ENCODE measurements at places on chromosomes 7 and 10.
A peak's percentile ranks its signal among the peaks of the same experiment; 100 is the strongest.

DNA sequence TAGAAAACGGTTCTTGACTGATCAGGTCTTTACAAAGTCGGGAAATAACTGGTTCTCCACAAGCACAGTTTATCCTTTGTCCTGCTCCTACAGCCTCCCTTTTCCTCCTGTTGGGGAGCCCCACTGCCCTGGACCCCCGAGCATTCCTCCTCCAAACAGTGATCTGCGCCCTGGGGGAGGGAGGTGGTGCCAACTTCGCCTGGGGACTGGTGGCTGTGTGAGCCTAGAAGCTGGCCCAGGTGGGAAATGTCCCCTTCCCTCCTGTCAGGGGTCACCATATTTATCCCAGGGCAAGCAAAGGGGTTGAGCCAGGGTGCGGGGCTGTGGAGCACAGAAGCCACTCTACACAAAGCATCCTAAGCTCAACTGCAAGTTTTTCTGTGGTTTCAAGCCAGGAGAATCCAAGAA lies 5.2 kb downstream of the HMX3 start:
- DNase-seq = no peak

DNA sequence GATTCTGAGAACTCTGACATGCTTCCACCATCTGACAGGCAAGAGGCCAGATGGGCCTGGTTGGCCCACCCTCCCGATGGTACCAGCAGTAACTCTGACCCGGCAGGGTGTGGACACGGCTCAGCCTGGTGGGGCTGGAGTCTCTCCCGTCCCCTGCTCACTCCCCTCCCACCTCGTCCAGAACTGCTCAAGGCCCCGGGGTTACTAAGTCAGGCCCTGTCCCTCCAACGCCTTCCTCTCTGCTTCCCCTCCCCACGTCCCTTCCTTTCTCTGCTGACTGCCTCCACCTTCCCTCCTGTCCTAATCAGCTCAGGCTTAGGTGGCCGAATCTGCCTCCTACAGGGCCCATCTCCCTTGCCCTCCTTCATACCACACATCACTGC lies 12.5 kb downstream of the CALML5 start:
- DNase-seq = no peak

GRCh38 chr7:28435732-28436378 lies 23.5 kb downstream of the CREB5 start:
- DNase-seq = no peak

DNA sequence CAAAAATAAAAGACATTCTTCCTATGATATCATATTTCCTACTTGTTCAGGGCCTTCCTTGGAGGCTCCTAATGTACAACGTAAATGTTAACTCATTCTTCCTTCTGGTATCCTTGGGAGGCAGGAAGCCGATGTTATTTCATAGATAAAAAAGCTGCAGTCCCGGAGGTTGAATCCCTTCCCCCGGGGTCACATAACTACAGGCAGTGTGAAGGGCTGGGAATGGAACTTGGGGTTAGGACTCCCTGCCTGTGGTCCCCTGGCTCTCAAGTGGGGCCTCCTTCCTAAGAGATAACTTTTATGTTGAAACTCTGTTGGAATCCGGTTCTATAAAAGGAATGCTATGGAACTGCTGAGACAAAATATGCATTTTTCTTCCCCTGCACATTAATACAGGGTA lies 14.9 kb upstream of the CCDC3 start:
- DNase-seq = no peak

DNA sequence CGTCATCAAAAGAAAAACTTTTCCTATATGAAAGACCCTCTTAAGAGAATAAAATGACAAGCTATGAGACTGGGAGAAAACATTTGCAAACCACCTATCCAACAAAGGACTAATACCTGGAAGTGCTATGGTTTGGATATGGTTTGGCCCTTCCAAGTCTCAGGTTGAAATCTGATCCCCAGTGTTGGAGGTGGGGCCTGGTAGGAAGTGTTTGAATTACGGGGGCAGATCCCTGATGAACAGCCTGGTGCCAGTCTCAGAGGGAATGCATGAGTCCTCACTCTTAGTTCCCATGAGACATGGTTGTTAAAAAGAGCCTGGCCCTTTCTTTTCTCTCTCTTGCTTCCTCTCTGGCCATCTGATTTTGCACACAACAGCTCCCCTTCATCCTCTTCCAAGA lies 6.3 kb downstream of the ALDH18A1 start:
- no peak for DNase-seq

DNA sequence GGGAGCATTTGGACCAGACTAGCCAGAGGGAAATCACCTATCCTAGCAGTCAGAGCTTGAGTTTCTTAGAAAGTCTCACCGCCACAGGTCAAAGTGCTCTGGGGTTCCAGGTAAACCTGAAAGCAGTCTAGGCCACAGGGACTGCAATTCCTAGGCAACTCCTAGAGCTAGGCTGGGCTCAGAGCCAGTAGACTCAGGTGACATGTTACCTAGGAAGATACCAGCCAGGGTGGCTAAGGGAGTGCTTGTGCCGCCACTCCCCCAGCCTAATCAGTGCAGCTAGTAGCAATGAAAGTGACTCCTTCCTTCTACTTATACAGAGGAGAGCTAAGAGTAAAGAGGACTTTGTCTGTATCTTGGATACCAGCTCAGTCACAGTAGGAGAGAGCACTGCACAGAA lies 348.7 kb upstream of the HPS1 start:
- no peak for DNase-seq

DNA sequence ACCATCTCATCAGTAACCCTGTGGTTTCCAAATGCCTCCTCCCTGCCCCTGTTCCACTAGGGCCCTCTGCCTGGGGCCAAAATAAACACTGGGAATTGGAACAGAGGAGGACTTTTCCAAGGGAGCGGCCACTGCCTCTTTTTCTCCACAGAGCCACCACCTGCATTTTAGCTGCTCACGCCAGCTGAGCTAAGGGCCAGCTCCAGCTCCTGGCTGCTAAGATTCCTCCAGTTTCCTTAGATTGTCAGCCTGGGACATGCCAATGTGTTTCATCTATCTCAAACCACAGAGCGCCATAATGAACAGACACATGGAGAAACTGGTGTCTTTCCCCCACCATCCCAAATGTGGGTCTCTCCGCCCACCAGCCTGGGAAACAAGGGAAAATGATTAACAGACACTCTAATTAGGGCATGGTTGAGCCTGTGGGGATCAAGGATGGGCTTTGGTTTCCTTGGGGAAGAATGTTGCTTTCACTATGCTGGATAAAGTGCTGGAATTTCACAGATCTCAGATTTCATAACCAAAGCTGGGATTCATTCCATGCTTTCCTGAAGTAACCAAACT lies 52.2 kb downstream of the ASB13 start:
- no peak for DNase-seq

- DNase-seq = no peak
Measured at GRCh38 chr7:97381815-97382554, 264.5 kb downstream of the SDHAF3 start.

GRCh38 chr7:147062897-147063296 lies 946.3 kb downstream of the CNTNAP2 start:
- no peak for DNase-seq

- DNase-seq = no peak
Measured at GRCh38 chr7:378041-378420, 88.1 kb downstream of the FOXL3 start.

DNA sequence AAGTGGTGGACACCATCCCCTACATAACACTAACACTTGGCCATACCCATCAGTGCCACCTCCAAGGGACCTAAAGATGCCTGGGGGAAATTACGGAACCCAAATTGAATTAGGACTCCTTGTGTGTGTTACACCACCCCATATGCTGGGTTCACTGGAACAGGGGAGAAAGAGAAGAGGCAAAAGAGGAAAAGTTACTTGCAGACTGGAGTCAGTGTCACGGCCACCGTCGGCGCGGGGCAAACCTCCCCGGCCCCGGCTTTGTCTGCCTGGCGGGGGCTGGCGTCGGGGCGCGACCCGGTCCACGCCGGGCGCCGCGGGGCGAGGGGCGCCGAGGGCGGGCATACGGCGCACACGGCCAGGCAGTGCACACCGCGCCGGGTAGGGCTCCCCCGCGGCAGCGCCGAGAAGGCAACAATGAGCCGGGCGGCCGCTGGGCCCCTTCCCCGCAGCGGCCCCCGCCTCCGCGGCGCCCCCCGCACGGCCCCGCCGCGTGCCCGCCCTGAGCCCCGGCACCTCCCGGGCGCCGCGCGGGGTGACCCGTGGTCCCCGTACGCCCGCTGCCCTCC lies 171.1 kb downstream of the FAM107B start:
- DNase-seq = peak; percentile 31

DNA sequence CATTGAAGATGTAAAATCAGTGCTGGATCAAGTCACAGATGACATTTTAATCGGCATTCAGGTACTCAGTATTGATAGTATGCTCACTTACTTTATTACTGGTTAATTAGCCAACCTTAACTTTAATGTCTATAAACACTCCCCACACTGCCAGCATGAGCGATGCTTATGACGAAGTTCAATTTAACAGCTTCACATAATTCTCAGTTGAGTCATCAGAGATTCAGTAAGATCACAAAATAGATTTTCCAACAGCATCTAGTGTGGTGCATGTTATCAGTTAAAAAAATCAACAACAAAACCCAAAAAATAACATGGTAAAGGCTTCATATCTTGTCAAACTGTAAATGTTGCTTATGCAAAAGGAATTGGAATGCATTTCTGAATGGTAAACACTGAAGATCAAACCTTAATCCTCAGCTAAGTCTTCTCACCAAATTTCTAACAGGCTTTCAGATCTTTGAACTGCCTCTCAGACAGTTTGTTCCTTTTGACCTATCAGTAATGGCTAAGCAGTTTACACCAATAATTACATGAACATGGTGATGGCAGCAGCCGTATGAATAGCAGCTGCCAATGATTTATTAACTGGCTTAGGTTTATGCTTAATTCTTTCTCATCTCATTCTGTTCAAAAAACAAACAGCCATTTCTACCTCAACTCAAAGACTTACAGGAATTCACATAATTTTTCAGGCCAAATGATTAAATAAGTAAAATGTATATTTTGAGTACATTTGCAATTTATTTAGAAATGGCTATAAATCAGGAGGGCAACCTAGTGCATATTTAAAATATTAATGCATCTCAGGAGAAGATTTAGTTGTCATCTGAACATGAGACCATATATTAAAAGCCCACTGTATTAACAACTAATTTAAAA lies 98.5 kb downstream of the CABCOCO1 start:
- DNase-seq = no peak

DNA sequence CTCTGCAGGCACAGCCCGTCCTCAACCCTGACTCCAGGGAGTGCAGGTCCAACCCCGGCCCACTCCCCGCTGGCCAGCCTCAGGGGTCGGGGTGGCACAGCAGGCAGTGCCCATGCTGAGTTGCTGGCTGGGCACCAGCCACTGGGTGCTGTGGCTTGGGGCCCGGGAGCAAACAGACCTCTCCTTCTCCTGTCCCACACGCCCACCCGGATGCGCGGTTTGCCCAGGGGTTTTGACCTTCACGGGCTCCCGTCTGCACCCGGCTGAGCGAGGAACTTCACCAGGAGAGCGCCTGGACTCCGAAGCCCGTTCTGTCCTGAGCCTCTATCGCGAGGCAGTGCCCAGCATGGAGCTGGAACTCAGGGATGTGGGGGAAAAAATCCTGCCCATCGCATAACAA lies 2.6 kb upstream of the GRIFIN start:
- DNase-seq = no peak

DNA sequence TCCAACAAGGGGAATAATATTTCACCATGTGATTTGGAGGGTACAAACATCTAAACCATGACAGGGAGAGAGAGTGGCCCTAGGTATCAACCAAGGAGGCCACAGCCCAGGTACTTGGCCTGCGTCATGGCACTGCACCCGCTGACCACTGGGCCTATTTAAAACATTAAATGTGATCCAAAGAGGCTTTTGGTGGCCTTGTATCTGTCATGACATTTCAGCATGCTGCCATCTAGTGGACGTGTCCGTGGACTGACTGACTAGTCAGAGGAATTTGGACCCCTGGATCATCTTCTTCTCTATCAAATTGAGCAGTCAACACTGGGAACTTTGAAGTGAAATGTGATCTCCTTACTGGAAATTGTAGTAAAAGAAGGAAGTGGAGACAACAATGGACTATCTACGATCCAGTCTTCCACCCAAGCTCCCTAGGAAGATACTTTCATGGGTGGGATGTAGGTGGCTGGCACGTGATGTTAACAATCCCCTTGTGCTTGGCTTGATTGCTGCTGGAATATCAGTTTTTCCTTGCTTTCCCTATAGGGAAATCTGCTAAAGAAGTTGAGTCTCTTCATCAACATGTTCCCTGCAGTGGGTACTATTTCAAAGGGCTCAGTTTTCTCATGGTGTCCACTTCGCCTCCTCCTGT lies 24.6 kb upstream of the ITGA8 start:
- peak; percentile 50 for DNase-seq

- no peak for DNase-seq
Measured at GRCh38 chr7:33952824-33953223, 47.5 kb downstream of the BMPER start.

GRCh38 chr7:105816954-105817615 lies 59.3 kb downstream of the ATXN7L1 start:
- no peak for DNase-seq

DNA sequence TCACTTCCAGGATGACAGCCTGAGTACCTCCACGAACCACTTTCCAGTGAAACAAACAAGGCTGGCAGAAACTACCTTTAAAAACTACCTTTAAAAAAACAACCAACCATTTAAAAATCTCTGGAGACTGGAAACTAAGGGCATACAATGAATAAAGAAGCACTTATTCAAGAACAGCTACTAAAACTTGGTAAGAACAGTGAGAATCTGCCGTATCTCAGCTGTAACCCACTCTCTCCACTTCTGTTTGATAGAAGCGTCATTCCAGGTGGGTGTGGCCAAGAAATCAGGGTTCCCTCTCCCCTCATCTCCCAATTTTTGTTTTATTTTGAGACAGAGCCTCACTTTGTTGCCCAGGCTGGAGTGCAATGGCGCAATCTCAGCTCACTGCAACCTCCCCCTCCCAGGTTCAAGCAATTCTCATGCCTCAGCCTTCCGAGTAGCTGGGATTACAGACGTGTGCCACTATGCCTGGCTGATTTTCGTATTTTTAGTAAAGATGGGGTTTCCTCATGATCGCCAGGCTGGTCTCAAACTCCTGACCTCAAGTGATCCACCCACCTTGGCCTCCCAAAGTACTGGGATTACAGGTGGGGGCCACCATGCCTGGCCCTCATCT lies 158.8 kb upstream of the CHST15 start:
- no peak for DNase-seq

DNA sequence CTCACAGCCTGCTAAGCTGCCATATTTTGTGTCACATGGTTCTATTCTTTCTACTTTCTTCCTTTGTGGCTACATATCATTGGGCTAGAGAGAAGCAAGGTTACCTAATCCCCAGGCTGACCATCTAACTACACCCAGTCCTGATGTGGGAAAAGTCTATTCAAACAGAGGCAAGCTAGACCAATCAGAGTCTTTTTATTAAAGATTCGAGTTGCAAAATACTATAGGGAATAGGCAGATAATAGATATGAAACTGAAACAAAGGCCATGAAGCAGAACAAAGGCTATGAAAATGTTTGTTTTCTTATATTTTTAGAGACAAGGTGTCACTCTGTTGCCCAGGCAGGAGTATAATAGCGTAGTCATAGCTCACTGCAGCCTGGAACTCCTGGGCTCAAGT lies 36.7 kb downstream of the MTERF1 start:
- no peak for DNase-seq

DNA sequence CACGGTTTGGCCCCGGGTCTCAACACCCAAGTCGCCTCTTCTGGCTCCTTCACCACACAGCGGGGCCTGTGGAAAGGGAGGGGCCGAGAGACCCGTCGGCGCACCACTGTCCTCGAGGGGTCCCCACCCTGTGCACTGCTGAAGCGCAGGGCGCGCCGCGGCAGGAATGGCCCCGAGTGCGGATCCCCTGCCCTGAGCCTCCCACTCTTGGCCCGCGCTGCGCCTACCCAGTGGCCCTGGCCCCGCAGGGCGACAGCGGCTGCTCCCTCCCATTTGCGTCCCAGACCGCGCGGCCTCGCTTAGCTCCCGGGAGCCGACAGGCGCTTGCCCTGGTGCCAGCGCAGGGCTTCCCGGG lies 2.1 kb upstream of the SFMBT2 start:
- no peak for DNase-seq
